ENCODE measurements at places on chromosomes 5 and 9. TPM values are rescaled to one million over a fixed set of nuclear protein-coding genes. Genes with fewer than 3 reads are reported as not detected.

LECT2 gene
- not detected for total RNA-seq

KIF20A gene
- total RNA-seq: not detected

GRCh38 chr9:962023-962422, 14.4 kb upstream of the DMRT3 start:
- no peak for DNase-seq
- H3K4me1 ChIP-seq: no peaks in the 10 kb centered on the region
- no peak overlapping the region for H3K27ac ChIP-seq
- H3K4me3 ChIP-seq: no peak overlapping the region
- H3K36me3 ChIP-seq: no peaks in the 10 kb centered on the region

MELK gene
- total RNA-seq: 0.38 TPM

DNA sequence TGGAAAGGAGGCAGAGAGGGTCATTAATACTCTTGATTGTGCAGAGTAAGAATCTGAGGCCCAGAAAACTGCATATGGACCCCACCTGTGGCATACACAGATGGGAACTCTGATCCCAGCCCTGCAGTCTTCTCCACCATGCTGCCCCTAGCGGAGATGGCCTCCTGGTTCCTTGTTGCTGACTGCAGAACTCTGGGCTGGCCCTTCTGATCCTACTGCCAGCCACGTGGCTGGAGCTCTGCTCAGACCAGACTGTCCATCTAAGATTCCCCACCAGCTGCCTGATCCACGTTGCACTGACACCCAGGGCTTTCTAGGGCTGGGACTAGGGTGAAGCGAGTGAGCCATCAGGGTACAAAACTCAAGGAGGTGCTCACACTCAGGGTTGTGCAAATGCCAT, 245.7 kb upstream of the NR4A3 start:
- no peak overlapping the region for H3K27ac ChIP-seq
- DNase-seq: no peak
- no peaks in the 10 kb centered on the region for H3K36me3 ChIP-seq
- no peak overlapping the region for H3K4me3 ChIP-seq
- H3K27me3 ChIP-seq: no peaks in the 10 kb centered on the region
- no peaks in the 10 kb centered on the region for H3K4me1 ChIP-seq

DNA sequence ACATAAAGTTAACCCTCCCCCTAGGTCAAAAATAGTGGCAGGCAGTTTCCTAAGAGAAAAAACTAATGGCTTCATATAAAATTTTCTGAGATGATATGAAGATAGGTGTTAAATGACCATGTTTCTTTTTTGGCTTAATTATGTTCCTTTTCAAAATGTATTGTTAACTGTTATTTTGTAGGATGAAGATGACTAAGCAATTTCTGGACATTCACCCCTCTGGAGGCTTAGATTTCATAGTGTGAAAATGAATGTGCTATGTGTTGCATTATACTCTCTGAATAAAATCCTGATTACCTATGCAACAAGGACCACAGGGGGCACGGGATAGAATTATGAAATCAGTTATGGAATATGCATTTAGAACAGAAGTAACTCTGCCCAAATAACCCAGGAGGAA, 233.5 kb downstream of the MRPS30 start:
- H3K36me3 ChIP-seq: no peaks in the 10 kb centered on the region
- H3K27me3 ChIP-seq: no peaks in the 10 kb centered on the region
- no peak overlapping the region for H3K27ac ChIP-seq
- no peak overlapping the region for H3K4me3 ChIP-seq
- no peak for DNase-seq
- no peaks in the 10 kb centered on the region for H3K4me1 ChIP-seq

DNA sequence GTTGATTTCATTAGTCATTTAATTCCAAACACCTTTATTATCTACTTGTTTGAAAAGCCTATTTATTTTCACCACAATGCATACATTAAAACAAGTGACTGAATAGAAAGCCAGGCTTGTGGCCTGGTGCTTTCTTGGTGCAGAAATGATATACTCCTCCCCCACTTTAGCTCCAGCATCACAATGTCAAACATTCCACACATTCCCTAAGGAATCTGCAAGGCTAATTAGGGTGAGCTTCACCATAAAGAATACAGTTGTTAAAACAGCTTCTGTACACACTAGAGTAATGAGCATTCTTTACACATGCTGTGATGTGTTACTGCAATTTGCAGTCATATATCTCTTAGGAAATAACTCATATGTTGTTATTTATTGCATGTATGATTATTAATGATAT, 705.7 kb downstream of the CETN3 start:
- no peak overlapping the region for H3K27ac ChIP-seq
- H3K36me3 ChIP-seq: no peaks in the 10 kb centered on the region
- no peaks in the 10 kb centered on the region for H3K27me3 ChIP-seq
- no peak for DNase-seq

DNA sequence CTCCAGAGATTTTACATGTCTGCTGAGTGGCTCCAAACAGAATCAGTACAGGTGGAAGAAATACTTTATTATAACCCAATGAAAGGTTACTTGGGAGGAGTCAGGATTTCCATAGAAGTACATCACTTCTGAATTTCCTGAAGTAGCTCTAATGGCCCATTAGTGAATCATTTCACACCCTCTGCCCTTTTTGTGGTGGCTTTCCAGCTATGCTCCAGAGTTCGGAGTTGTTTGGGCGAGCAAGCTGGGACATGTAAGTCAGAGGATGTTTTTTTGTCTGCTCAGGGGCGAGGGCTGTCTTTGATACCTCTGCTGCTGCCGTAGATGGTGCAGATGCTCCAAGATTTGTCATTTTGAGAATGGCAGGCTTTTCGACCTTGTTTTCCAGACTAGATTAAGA, 226.1 kb downstream of the GOLPH3 start:
- no peak for DNase-seq
- no peaks in the 10 kb centered on the region for H3K4me1 ChIP-seq
- H3K27me3 ChIP-seq: no peaks in the 10 kb centered on the region

DNA sequence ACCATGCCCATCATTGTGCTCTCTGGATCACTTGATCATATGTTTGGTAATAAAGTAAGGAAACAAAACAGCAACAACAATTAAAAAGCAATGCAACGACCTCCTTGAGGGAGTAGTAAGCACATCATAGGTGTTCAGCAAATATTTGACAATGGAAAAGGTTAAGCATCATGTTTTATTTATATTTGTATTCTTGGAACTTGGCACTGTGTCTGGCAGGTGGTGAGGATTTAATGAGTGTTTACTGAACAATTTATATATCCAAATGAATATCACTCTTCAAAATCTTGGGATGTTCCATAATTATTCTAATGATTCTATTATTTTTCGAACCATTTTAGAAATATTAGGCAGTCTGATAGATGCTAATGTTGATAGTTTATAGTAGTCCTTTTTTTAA, 6.2 kb downstream of the PIP5K1B start:
- no peak overlapping the region for H3K4me3 ChIP-seq
- H3K4me1 ChIP-seq: no peaks in the 10 kb centered on the region
- no peak overlapping the region for H3K27ac ChIP-seq
- peaks cover under 1% of the 10 kb centered on the region for H3K27me3 ChIP-seq
- no peaks in the 10 kb centered on the region for H3K36me3 ChIP-seq
- no peak for DNase-seq

GRCh38 chr5:54281960-54282692, 28.2 kb downstream of the ARL15 start:
- H3K27ac ChIP-seq: no peak overlapping the region
- no peaks in the 10 kb centered on the region for H3K36me3 ChIP-seq
- H3K27me3 ChIP-seq: no peaks in the 10 kb centered on the region
- no peak for DNase-seq
- H3K4me3 ChIP-seq: no peak overlapping the region

GRCh38 chr5:106094204-106094607, 1576.5 kb downstream of the EFNA5 start:
- no peaks in the 10 kb centered on the region for H3K4me1 ChIP-seq
- no peaks in the 10 kb centered on the region for H3K27me3 ChIP-seq
- no peaks in the 10 kb centered on the region for H3K36me3 ChIP-seq
- DNase-seq: no peak
- no peak overlapping the region for H3K27ac ChIP-seq
- H3K4me3 ChIP-seq: no peak overlapping the region

DNA sequence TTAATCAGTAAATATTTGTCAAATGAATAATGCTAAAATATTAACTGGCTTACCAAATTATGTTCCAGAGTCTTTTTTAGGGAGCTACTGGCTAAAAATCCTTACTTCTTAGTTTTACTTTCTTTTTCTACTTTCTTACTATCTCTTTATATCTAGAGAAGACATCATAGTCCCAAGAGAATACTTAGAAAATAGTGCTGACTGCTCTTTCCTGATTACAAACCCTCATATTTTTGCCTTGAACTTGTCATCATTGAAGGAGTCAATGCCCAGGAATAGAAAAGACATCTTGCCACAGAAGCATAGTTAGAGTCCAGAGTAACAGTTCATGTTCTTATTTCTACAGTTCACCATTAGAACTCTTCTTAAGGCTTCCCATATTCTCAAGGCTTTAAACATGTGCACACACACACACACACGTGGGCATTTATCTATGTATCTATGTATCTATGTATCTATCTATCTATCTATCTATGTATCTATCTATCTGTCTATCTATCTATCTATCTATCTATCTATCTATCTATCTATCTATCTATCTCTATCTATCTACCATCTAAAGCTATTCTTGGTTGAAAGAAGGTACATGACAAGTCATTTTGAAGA, 654.3 kb downstream of the ANXA1 start:
- H3K27ac ChIP-seq: no peak overlapping the region
- no peak overlapping the region for H3K4me3 ChIP-seq
- H3K4me1 ChIP-seq: no peaks in the 10 kb centered on the region

DNA sequence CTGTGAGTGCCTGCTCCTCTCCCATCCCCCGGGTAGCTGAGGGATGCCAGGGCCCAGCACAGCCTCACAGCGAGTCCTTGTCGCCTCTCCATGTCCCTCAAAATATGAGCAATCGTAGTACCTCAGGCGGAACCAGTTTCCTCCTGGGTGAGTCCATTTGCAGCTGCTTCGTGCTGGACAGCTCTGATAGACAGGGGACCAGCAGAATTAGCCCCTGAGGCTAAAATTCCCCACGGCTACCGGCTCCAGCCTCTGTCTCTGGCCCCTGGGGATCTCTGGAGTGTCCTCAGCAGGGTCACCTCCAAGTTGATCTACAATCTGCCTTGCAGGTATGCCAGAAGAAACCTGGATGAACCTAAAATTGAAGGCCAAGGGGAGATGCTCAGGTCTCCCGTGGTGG, 115.8 kb upstream of the FBXL7 start:
- H3K36me3 ChIP-seq: no peaks in the 10 kb centered on the region
- no peak overlapping the region for H3K4me3 ChIP-seq
- no peaks in the 10 kb centered on the region for H3K4me1 ChIP-seq
- no peak overlapping the region for H3K27ac ChIP-seq
- no peak for DNase-seq
- H3K27me3 ChIP-seq: no peaks in the 10 kb centered on the region

DNA sequence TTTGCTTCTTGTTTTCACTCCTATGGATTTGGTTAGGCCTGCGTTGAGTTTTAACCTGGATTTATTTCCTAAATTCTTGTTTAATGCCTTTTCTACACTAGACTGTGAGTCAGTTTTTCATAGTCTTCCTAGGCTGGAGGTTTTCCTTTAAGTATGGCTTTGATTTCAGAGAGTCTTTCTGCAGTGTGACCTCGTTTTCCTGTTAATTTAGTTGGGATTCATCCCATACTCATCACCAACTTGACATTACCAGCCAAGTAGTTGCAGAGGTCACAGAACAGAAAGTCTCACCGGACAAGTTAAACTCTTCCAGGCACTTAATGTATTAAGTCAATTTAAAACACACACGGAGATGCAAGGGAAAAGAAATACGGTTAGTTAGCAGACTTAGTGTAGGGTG, 29.7 kb upstream of the AUH start:
- peaks cover 4% of the 10 kb centered on the region for H3K4me1 ChIP-seq
- H3K27me3 ChIP-seq: no peaks in the 10 kb centered on the region
- DNase-seq: no peak
- H3K36me3 ChIP-seq: no peaks in the 10 kb centered on the region

GRCh38 chr5:147753765-147754164, 28.8 kb downstream of the JAKMIP2 start:
- H3K27me3 ChIP-seq: no peaks in the 10 kb centered on the region
- no peak overlapping the region for H3K27ac ChIP-seq
- H3K4me1 ChIP-seq: no peaks in the 10 kb centered on the region
- H3K36me3 ChIP-seq: no peaks in the 10 kb centered on the region
- no peak for DNase-seq

DNA sequence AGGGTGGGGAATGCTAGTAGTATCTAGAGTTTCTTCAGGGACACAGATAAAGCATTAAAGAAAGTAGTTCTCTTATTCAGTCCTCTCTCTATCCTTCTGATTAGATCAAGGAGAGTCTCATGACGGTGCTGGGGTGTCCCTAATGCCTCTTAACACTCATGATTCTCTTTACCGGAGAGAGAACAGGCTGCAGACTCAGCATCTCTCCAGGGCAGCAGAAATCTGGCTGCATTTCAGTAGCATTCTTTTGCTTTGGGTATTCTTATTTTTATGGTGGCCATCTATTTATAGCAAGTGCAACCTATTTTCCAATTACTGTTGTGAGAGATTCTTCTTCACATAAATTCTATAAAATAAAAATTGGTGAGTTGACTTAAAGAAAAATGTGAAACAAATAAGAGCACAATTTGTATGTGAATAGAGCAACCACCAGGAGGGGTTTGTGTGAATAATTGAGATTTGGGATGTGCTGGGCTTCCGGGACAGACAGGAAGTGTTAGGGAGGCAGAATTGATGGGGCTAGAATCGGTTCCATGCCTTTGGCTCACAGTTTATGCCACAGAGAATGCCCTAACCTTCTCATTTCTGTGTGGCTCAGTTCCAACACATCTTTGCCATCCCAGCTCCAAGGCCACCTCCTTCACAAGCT, 23.8 kb upstream of the BOD1 start:
- no peaks in the 10 kb centered on the region for H3K27me3 ChIP-seq
- no peaks in the 10 kb centered on the region for H3K36me3 ChIP-seq
- DNase-seq: no peak
- no peaks in the 10 kb centered on the region for H3K4me1 ChIP-seq
- no peak overlapping the region for H3K4me3 ChIP-seq

- DNase-seq: no peak
- no peaks in the 10 kb centered on the region for H3K27me3 ChIP-seq
- H3K27ac ChIP-seq: no peak overlapping the region
- H3K4me1 ChIP-seq: no peaks in the 10 kb centered on the region
- H3K36me3 ChIP-seq: no peaks in the 10 kb centered on the region
Measured at GRCh38 chr5:145965804-145966203, 29.4 kb downstream of the SH3RF2 start.

- H3K4me1 ChIP-seq: no peaks in the 10 kb centered on the region
- H3K36me3 ChIP-seq: no peaks in the 10 kb centered on the region
- H3K4me3 ChIP-seq: no peak overlapping the region
- H3K27me3 ChIP-seq: no peaks in the 10 kb centered on the region
- DNase-seq: no peak
- no peak overlapping the region for H3K27ac ChIP-seq
Measured at GRCh38 chr9:91240596-91241165, 121.0 kb downstream of the AUH start.

DNA sequence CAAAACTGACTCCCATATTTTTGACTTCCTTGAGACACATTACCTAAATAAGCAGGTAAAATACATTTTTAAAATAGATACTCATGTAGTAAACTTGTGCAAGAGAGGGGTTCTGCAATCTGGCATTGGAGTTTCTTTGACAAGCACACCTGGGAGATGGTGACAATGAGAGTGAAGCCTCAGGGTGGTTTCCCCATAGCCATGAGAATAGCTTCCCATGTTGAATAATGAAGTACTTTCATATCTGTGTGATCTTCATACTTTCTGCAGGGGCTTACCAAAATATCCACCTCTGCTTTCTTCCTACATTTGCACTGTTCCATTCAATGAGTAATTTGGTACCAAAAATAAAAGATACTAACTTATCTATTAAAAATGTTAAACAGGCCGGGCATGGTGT, 44.7 kb upstream of the VCAN start:
- H3K36me3 ChIP-seq: no peaks in the 10 kb centered on the region
- H3K27ac ChIP-seq: no peak overlapping the region
- no peak for DNase-seq
- no peaks in the 10 kb centered on the region for H3K4me1 ChIP-seq
- H3K27me3 ChIP-seq: no peaks in the 10 kb centered on the region
- H3K4me3 ChIP-seq: no peak overlapping the region

CATSPER3 gene
- total RNA-seq: 1.8 TPM
